ENCODE measurements at places on chromosomes 2 and 18.

- DNase-seq, result no peak
Measured at GRCh38 chr2:23505218-23505983, 120.4 kb downstream of the KLHL29 start.

- no peak for DNase-seq
Measured at GRCh38 chr2:237411683-237412423, 2.1 kb downstream of the COL6A3 start.

GRCh38 chr18:68438983-68439382 is 275.9 kb downstream of the TMX3 start:
- DNase-seq, result no peak

DNA sequence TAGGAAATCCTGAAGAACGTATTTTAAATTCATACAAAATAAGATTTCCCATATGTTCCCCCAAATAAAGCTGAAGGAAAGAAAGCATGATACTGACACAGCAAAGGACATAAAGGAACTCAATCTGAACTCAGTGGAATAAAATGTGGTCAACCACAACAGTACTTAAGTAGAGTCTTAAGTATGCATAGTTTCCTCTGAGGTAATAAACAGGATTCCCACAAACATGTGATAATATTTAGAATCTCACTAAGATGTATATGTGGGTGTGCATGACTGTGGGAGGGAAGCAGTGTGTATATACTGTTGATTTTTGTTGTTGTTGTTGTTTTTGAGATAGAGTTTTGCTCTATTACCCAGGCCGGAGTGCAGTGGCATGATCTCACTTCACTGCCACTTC is 69.3 kb downstream of the NOL10 start:
- DNase-seq, result no peak

- DNase-seq, result no peak
Measured at GRCh38 chr2:188291617-188292347, at the start of gene GULP1. TSS of gene GULP1 (plus strand) at chr2:188291874. CDS start at chr2:188477703, 185,829 bp downstream.
